Spinal cord (tissue), 10 donors: ENCODE measurements at places on chromosomes 7 and 10. TPM values are rescaled to one million over a fixed set of nuclear protein-coding genes. Genes with fewer than 3 reads are reported as not detected.

DNA sequence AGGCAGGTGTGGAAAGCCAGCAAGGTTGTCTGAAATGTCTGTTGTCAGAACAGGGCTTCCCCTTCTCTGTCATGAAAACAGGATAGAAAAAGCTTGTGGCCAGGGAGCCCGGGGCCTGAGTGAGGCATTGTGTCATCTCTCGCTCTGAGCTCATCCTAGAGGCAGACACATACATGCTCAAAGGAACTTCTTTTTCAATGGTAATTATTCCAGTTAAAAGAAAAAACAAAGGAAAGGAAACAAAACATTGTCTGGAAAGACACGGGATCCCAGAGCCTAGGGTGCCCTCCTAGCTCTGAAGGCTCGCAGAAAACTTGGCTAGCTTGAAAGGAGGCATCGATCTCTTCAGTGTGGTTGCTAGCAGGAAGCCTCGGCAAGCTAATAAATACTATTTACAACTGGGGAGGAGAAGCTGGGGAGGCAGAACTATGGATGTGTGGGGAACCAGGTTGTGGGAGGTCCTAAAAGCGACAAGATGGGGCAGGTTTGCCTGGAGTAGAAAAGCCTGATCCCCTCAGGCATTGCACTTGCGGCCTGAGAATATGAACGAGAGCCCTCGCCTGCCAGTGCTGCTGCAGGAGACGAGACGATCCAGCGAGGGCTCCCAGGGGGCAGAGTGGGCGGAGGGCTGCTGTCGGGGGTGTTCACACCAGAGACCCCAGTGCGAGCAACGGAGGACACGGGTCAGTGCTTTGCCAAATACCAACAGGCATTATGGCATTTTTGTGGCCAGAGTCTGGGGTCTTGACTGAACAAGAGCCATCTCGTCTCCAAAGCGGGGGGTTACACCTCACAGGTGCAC lies 32.8 kb upstream of the DGKI start:
- no peak for DNase-seq
- peaks cover 28% of the 10 kb centered on the region for H3K36me3 ChIP-seq
- no peaks in the 10 kb centered on the region for H3K27me3 ChIP-seq

SPDYE2 gene
- not detected for total RNA-seq

DNA sequence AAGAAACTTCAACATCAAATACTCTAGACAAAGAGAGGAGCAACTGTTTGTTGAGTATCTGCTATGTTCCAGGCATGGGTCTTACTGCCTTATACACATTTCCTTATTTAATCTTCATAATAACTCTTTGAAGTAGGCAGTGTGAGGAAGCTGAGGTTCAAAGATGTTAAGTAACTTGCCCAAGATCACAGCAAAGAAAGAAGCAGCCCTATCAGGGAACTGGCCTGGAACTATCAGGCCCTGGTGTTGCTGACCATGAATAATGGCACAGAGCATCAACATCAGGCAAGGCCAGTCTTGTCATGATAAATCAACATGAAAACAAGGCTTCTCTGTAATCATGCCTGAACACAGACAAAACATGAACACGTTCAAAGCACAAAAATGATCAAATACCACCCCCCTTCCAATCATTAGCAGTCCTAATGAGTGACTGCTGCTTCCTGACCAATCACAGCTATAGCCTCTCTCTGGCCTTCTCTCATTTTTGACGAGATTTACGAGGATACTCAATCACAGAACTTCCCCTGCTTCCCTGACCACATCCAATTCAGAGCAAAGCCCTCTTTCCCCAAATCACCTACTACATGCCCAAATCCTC lies 2.3 kb downstream of the GSDME start:
- no peak overlapping the region for H3K27ac ChIP-seq
- no peak for DNase-seq
- no peaks in the 10 kb centered on the region for H3K27me3 ChIP-seq
- H3K4me3 ChIP-seq = no peak overlapping the region
- no peaks in the 10 kb centered on the region for H3K36me3 ChIP-seq

DNA sequence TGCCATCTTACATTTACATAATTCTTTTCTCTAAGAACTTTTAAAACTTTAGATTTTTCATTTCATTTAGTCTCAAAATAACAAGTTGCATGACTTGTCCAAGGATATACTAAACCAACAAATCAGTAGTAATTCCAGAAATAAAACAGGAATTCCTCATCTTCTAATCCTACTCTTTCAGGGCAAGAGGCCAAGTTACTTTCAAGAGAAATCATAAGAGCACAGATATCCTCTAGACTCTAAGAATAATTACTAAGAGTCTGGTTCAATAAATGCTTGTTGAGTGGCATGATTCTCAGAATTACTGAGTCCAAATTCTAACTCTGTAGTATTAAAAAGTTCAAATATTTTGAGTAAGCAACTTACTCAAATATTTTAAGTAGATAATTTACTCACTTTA lies 12.9 kb downstream of the PDZD8 start:
- no peaks in the 10 kb centered on the region for H3K27me3 ChIP-seq
- no peak overlapping the region for H3K4me3 ChIP-seq
- no peaks in the 10 kb centered on the region for H3K4me1 ChIP-seq
- no peaks in the 10 kb centered on the region for H3K36me3 ChIP-seq
- no peak overlapping the region for H3K27ac ChIP-seq
- no peak for DNase-seq

GRCh38 chr7:80247144-80247543 lies 112.5 kb downstream of the GNAI1 start:
- no peak overlapping the region for H3K4me3 ChIP-seq
- no peaks in the 10 kb centered on the region for H3K36me3 ChIP-seq
- DNase-seq = no peak
- peaks cover 3% of the 10 kb centered on the region for H3K4me1 ChIP-seq

DNA sequence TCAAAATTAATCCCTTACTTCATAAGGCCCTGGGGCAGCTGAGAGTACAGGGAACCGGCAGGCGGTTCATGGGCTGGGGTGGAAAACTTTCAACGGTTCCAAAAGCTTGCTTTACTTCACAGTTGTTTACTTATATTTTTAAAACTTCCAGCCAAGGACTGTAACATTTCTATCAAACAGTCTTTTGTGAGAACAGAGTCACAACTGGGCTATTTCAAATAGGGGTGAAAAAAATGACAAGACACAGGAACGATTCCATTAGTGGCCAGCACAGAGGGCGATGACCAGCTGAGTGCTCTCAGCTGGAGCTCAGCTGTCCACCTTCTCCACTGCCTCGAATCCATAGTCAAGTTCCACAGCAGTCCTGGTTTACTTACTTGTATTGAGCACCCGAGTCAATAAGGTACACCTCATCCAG lies 48.2 kb downstream of the XPNPEP1 start:
- no peak overlapping the region for H3K27ac ChIP-seq
- peaks cover 34% of the 10 kb centered on the region for H3K36me3 ChIP-seq
- no peaks in the 10 kb centered on the region for H3K27me3 ChIP-seq
- no peak for DNase-seq
- no peaks in the 10 kb centered on the region for H3K4me1 ChIP-seq
- no peak overlapping the region for H3K4me3 ChIP-seq

- H3K36me3 ChIP-seq = no peaks in the 10 kb centered on the region
- H3K4me3 ChIP-seq = no peak overlapping the region
- H3K4me1 ChIP-seq = no peaks in the 10 kb centered on the region
- DNase-seq = no peak
- no peaks in the 10 kb centered on the region for H3K27me3 ChIP-seq
- no peak overlapping the region for H3K27ac ChIP-seq
Measured at GRCh38 chr7:37348982-37349381, 99.7 kb downstream of the ELMO1 start.

DNA sequence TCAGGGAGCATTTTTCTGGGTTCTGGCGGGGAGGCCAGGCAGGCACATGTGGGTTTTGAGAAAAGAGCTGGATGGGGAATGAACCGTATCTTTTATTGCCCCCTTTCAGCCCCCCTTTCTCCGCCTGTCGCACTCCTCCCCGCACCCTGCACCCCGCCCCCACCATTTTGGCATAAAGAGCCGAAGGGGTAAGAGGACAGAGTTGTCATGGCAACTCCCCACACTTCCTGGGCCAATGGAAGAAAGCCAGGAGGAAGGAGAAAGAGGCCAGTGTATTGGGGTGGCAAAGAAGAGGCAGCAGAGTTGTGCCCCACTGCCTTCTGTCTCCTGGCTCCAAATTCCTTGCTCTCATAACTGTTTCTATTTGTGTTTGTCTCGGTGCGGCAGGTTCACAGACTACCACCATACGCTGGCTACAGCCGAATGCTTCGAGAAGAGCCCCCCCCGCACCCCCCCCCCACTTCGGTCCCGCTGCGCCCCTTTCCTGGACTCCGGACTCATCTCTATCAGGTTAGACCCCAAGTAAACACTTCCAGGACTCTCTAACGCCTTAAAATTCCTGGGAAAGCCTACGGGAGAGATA lies 3.4 kb downstream of the KCNIP2 start:
- peak overlapping the region; percentile 86 for H3K27ac ChIP-seq
- H3K4me1 ChIP-seq = peaks cover 67% of the 10 kb centered on the region

GRCh38 chr10:71252220-71252619 lies 39.9 kb downstream of the UNC5B start:
- H3K4me1 ChIP-seq = peaks cover 59% of the 10 kb centered on the region
- H3K4me3 ChIP-seq = no peak overlapping the region
- H3K36me3 ChIP-seq = no peaks in the 10 kb centered on the region
- H3K27me3 ChIP-seq = no peaks in the 10 kb centered on the region
- DNase-seq = no peak

TMEM176B gene
- 50.6 TPM for total RNA-seq

- no peaks in the 10 kb centered on the region for H3K27me3 ChIP-seq
- peaks cover 2% of the 10 kb centered on the region for H3K4me1 ChIP-seq
Measured at GRCh38 chr7:128398016-128398840, 11.6 kb downstream of the IMPDH1 start.

TMEM209 gene
- total RNA-seq = 16.5 TPM

GRCh38 chr7:3106361-3106826 lies 62.7 kb upstream of the CARD11 start:
- no peak for DNase-seq
- no peak overlapping the region for H3K4me3 ChIP-seq
- H3K36me3 ChIP-seq = no peaks in the 10 kb centered on the region
- no peaks in the 10 kb centered on the region for H3K4me1 ChIP-seq
- H3K27me3 ChIP-seq = no peaks in the 10 kb centered on the region

- H3K4me1 ChIP-seq = peaks cover 5% of the 10 kb centered on the region
- no peak overlapping the region for H3K4me3 ChIP-seq
- no peak overlapping the region for H3K27ac ChIP-seq
- no peaks in the 10 kb centered on the region for H3K36me3 ChIP-seq
- H3K27me3 ChIP-seq = peaks cover 3% of the 10 kb centered on the region
- no peak for DNase-seq
Measured at GRCh38 chr7:27590416-27590815, 72.3 kb downstream of the HIBADH start.

GRCh38 chr10:120833222-120833928 lies 17.8 kb upstream of the WDR11 start:
- H3K36me3 ChIP-seq = no peaks in the 10 kb centered on the region
- H3K4me3 ChIP-seq = no peak overlapping the region
- H3K27me3 ChIP-seq = no peaks in the 10 kb centered on the region
- no peaks in the 10 kb centered on the region for H3K4me1 ChIP-seq
- no peak overlapping the region for H3K27ac ChIP-seq

DNA sequence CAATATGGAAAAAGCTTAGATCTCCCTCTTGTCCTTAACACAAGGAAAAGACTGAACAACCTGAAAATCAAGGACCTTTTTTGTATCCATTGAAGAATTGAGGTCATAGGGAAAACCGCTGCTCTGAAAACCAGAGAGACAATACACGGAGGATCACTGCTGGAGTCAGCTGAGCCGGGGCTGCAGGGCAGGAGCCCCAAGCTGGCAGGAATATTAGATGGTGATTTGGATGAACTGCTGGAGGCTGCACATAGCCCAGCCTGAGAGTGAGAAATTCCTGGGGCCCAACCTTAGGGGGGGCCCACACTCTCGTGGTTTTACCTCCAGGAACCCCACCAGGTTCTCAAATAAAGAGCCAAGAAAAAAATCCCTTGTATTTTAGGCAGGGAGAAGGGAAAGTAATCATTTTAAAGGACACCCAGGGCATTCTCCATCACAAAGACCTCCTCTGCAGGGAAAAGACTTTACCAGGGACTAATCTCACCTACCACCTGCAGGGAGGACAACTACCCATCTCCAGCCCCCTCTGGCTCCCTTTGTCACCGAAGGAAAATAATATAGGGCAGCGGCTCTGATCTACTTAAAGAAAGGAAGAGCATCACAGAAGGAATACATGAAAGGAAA lies 55.4 kb upstream of the RNF32 start:
- no peak overlapping the region for H3K4me3 ChIP-seq
- no peaks in the 10 kb centered on the region for H3K4me1 ChIP-seq
- no peaks in the 10 kb centered on the region for H3K36me3 ChIP-seq
- no peak for DNase-seq

DGKI gene
- total RNA-seq = 75.0 TPM

GRCh38 chr10:125014086-125014830 lies 72.3 kb downstream of the ZRANB1 start:
- H3K4me3 ChIP-seq = no peak overlapping the region
- no peak overlapping the region for H3K27ac ChIP-seq
- no peak for DNase-seq

GALNT11 gene
- 139 TPM for total RNA-seq

DNA sequence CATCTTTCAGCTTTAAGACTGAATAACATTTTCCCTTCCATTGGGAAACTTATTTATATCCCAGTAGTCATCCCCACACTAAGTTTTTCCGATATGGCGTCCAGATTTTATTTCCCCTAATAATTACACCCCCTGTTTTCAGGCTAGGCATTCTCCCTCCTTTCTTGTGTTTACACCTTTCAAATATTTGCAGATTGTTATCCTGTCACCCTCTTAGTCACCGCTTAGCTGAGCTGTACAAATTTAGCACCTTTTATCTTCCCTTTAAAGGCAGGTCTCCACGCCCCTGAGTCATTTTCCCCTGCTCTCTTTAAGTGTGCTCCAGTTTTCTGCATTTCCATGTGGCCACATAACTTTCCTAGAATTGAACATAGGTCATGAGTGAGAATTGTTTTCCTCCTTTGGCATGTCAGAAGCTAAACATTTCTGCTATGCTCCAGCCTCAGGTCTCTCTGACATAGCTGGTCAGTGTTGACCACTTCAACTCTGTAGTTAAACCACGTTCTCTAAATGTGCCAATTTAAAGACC lies 47.4 kb downstream of the LRRC4 start:
- no peaks in the 10 kb centered on the region for H3K27me3 ChIP-seq
- H3K36me3 ChIP-seq = no peaks in the 10 kb centered on the region
- H3K4me1 ChIP-seq = peaks cover 9% of the 10 kb centered on the region
- DNase-seq = no peak

- H3K4me1 ChIP-seq = peaks cover 27% of the 10 kb centered on the region
- no peak overlapping the region for H3K4me3 ChIP-seq
- peak overlapping the region; percentile 87 for H3K27ac ChIP-seq
- H3K36me3 ChIP-seq = no peaks in the 10 kb centered on the region
- no peaks in the 10 kb centered on the region for H3K27me3 ChIP-seq
Measured at GRCh38 chr10:16950656-16951601, 133.7 kb upstream of the RSU1 start.

- DNase-seq = no peak
- H3K27ac ChIP-seq = no peak overlapping the region
- H3K36me3 ChIP-seq = no peaks in the 10 kb centered on the region
- H3K4me3 ChIP-seq = no peak overlapping the region
- no peaks in the 10 kb centered on the region for H3K27me3 ChIP-seq
- no peaks in the 10 kb centered on the region for H3K4me1 ChIP-seq
Measured at GRCh38 chr10:35259769-35260397, 76.4 kb upstream of the CCNY start.

TFPI2 gene
- 5.4 TPM for total RNA-seq
